Smooth muscle cell of trachea (primary cell): ENCODE measurements at places on chromosomes 2 and 18. TPM values are rescaled to one million over a fixed set of nuclear protein-coding genes. Genes with fewer than 3 reads are reported as not detected.

REG1B gene
- not detected in 2 replicates for total RNA-seq

TDRD15 gene
- not detected in 2 replicates for total RNA-seq

FOXD4L1 gene
- total RNA-seq = 0.15 and 0.17 TPM in 2 replicates

ZNF519 gene
- total RNA-seq = 3.6 and 4.4 TPM in 2 replicates

LAMA1 gene
- total RNA-seq = 3.6 and 13.7 TPM in 2 replicates

LRRC30 gene
- not detected in 2 replicates for total RNA-seq

INPP5D gene
- total RNA-seq = 0.15 and 1.5 TPM in 2 replicates
